ENCODE measurements at places on chromosomes 16 and 17.

- no peak for DNase-seq
Measured at GRCh38 chr16:77987810-77988209, 34.5 kb upstream of the CLEC3A start.

- DNase-seq: no peak
Measured at GRCh38 chr17:883586-883962, 96.0 kb downstream of the NXN start.

- DNase-seq: no peak
Measured at GRCh38 chr16:68492543-68493411, 44.5 kb upstream of the SMPD3 start.

GRCh38 chr17:81354252-81354953, 40.9 kb upstream of the BAHCC1 start:
- DNase-seq: no peak

GRCh38 chr17:8122422-8122923, 1.4 kb downstream of the HES7 start:
- no peak for DNase-seq

DNA sequence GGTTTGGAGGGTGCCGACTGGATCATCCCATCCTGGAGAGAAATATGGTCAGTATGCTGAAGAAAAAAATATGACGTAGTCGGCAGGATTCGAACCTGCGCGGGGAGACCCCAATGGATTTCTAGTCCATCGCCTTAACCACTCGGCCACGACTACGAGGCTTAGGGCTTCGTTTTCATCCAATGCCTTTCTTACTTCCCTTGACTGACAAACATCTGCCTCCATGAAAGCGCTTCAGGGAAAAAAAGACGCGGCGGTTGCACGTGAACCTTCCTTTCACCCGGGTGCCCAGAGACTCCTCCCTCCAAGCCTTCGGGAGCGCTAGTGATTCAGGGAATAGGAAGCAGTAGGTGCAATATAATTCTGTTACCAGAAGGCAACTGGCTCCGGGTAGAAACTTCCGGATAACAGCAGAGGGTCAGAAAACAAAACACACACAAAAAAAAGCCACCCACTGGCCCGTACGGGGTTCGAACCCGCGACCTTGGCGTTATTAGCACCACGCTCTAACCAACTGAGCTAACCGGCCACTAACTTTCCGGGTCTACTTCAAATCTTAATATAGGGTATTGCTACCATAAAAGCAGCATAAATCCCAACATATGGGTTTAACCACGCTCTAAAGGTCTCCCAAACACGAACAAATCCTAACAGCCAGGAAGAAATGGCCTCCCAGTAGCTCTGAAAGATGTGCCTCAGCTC, 16.3 kb upstream of the AURKB start:
- DNase-seq: no peak

DNA sequence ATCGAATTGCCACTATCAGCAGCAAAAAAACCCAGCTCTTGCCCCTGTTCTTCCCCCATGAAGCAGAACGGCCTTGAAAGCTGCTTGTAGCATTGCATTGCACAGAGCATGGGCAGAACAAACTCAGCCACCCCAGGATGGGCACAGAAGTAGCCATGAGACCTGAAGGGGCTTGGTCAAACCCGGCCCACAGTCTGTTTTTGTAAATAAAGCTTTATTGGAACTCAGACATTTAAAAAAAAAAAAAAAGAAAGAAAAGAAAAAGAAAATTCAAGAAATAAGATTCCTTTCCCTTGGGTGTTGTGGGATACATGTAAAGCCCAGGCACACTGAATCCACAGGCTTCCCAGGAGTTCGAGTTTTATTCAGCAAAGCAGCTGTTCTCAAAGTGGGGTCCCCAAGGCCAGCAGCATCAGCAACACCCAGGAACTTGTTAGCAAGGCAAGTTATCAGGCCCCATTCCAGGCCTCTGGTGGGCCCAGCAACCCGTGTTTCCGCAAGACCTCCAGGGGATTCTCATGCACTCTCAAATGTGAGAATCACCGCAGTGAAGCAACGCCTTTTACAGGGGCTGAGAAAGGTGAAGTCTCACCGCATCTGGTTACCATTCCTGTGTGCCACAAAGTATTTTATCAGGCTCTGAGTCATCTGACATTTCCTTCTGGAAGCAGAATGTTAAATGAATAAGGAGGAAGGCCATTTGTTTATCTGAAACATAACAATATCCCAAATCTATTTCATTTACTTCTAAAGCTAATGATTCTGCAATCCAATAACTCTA, 108.2 kb downstream of the SLC39A11 start:
- DNase-seq: peak; percentile 85

DNA sequence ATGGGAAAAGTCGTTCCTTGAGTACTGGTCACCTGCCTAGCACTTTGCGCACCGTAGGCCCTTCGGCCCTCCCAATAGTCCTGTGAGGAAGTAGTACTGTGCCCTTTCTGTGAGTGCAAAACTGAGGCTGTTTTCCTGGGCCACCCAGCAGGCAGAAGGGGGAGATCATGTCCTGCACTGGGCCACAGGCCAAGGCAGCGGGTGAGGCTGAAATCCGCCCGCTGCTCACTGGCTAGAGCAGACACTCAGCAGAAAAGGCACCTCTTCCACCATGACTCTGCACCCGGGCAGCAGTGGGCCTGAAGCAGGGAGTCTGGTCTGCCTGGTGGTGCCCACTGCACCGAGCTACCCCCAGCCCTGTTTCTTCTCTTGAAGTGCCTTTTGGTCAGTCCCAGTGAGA, 20.2 kb downstream of the METTL22 start:
- no peak for DNase-seq

- DNase-seq: no peak
Measured at GRCh38 chr17:50036455-50037261, 19.3 kb upstream of the ITGA3 start.

DNA sequence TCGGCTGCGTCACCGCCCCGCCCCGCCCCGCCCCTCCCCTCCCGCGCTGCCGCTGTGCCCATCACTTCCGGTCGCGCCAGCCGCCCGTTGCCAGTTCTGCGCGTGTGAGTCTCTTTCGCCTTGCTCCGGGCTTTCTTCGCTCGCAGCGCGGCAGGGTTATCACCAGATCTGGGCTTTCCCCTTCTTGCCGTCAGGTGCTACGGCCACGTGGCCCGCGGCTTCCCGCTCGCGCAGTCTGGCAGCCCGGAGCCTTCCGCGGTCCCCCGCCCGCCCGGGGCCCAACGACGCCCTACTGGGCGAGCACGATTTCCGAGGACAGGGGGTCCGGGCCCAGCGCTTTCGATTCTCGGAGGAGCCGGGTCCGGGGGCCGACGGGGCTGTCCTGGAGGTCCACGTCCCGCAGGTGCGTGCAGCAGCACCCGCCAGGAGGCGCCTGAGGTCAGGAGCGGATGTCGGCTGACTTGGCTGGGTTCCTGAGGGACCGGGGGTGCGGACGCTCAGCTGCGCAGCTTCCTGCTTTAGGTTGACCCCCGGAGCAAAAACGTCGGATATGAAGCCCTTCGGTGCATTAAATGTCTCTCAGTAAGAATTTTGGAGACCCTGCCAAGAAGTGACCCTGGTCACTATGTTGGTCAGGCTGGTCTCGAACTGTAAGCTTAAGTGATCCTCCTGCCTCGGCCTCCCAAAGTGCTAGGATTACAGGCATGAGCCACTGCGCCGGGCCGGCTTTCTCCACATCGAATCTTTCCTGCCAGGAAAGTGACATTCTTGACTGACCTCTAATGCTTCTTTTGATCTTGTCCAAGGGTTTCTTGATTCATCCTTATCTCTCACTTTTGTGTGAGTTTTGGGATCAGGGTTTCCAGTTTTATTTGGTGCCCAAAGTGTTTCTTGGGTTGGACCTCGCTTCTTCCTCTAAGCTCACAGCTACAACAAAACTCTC, at the start of gene METTL23:
TSS of gene METTL23 (plus strand) at position 64 of the 943 bp plus-strand sequence. CDS start 2,872 bp downstream, outside the sequence.
- DNase-seq: no peak

DNA sequence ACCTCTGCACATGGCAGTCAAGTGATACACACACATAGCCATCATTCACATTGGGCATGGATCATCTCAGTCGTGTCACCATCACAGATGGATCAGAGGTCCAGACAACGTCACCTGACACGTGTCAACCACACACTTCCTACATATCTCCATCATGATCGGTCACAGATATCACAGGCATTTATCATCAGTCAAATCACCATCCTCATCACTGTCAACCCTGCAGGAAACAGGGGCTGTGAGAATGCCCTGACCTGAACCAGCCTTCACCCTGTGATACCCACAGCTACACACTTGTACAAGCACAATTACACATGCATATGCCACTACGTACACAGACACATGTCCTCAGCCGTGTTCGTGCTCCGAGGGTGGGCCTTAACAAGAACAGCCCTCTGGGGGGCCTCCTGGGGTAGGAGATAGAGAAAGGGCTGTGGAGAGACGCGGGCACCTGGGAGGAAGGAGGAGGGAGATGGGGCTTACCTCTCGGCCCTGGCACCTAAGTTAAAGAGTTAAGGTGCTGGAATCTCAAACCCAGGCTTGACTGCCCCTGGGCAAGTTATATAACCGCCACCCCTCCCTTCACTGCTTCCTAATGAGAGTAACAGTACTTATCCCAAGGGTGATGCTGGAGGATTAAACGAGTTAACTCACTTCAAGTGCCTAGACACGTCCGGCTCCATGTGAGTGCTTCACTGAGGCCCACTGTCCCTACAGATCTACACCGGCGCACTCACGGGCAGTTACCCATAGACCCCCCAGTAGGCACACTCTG, 1.1 kb downstream of the SLC12A4 start:
- no peak for DNase-seq

GRCh38 chr17:40542558-40543411, 22.5 kb downstream of the CCR7 start:
- no peak for DNase-seq

- no peak for DNase-seq
Measured at GRCh38 chr17:348012-348411, 4.6 kb downstream of the RPH3AL start.

- DNase-seq: no peak
Measured at GRCh38 chr17:48045316-48046001, 2.7 kb upstream of the NFE2L1 start.

- peak; percentile 55 for DNase-seq
Measured at GRCh38 chr16:87431926-87432325, 39.8 kb downstream of the MAP1LC3B start.

GRCh38 chr17:60164697-60165096, 14.9 kb downstream of the CA4 start:
- no peak for DNase-seq

GRCh38 chr17:61179380-61179806, 220.2 kb upstream of the TBX2 start:
- no peak for DNase-seq

GRCh38 chr17:28646039-28646754, 1.2 kb upstream of the BLTP2 start:
- no peak for DNase-seq

- DNase-seq: no peak
Measured at GRCh38 chr16:78503602-78504001, 404.1 kb downstream of the WWOX start.

DNA sequence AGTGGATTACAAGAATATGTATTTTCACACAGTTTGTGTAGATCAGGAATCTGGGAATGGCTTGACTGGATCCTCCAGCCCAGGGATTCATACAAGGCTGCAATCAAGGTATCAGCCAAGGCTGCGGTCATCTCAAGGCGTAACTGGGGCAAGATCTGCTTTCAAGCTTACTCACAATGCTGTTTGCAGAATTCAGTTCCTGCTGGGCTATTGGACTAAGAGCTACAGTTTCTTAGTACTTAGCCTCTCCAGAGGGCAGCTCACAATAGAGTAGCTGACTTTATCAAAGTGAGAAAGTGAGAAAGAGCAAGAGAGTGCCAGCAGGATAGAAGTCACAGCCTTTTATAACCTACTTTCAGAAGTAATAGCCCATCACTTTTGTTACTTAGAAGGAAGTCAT, 211.0 kb downstream of the MAP2K6 start:
- DNase-seq: no peak

GRCh38 chr17:30225919-30226553, 9.5 kb downstream of the SLC6A4 start:
- DNase-seq: no peak

DNA sequence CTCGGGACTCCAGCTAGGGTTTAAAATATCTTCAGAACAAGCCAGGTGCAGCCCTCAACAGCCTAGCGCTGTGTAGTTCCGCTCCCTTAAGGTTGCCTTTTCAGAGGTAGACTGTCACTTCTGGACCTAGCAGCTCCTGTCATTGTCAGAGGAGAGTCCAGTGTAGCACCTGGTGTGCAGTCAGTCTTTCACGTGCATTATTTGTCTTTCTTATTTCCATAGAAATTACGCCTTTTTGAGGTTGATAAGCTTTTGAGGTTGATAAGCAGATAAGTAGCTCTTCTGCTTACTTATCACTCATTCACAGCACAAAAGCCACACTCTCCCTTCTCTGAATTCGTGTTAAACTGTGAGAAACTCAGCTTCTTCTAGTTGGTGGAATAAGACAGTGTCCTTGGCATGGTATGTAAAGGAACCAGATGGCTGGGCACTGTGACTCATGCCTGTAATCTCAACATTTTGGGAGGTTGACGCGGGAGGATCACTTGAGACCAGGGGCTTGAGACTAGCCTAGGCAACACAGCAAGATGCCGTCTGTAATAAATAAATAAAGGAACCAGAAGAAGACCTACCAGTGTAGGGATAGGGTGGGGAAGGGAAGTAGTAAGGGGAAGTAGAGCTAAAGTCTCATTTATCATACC, 10.2 kb downstream of the EEF2K start:
- DNase-seq: no peak

DNA sequence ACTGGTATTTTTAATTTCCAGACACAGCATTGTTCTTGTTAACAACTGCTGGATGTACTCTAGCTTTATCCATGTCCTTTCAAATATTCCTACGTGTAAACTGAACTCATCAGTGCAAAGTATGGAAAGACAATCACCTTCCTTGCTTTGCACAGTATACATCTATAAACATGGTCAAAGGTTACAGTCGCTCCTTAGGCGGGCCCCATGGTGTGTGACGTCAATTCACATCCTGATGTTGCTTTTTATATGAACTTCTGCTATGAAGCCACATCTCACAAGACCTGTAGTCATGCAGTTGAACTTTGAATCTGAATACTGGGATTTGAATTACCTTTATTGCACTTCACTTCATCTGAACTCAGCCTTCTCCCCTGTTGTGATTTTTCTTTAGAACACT, 447.6 kb upstream of the PSMD7 start:
- DNase-seq: no peak

GRCh38 chr17:22512057-22512456, 819.7 kb downstream of the KCNJ18 start:
- DNase-seq: no peak

- DNase-seq: no peak
Measured at GRCh38 chr17:34382621-34383124, 19.6 kb upstream of the CCL1 start.
